ENCODE measurements at places on chromosomes 5 and 9.

- H3K4me3 ChIP-seq, result no peak overlapping the region
- H3K27ac ChIP-seq, result peak overlapping the region; percentile 84
- H3K27me3 ChIP-seq, result no peaks in the 10 kb centered on the region
- H3K36me3 ChIP-seq, result no peaks in the 10 kb centered on the region
- DNase-seq, result no peak
Measured at GRCh38 chr5:76471987-76472334, 68.9 kb downstream of the IQGAP2 start.

GRCh38 chr9:113502427-113503034, 39.0 kb downstream of the RGS3 start:
- no peaks in the 10 kb centered on the region for H3K4me1 ChIP-seq
- no peaks in the 10 kb centered on the region for H3K36me3 ChIP-seq
- no peaks in the 10 kb centered on the region for H3K27me3 ChIP-seq
- H3K27ac ChIP-seq, result no peak overlapping the region

DNA sequence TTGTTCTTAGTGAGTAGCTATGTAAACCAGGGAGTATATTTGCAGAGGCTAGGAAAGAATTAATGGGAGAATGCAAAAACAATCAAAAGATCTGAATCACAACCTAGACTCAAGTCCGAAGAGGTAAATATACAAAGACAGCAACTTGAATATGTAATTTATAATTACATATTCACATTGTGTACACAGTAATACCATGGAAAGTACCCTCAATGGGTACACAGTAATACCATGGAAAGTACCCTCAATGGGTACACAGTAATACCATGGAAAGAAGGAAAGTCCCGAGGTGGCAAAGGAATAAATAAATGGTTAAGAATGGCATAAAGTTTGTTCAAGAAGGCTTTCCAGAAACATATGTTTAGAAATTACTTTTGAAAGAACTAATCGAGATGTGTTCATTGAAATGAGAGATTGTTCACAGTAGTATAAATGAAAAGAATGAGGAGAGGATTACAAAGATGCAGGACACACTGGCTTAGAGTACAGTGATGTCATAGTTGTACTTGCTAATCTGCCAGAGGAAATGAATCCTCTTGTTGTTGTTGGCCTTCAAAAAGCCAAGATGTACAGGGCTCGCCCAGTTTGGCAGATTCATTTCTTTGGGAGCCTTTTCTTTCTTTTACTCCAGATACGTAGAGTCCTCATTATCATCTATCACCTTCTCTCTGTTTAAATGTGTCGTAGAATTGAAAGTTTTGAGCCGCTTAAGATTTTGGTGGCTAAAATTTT, 116.0 kb downstream of the UNC13B start:
- H3K36me3 ChIP-seq, result peaks cover 5% of the 10 kb centered on the region
- H3K27me3 ChIP-seq, result no peaks in the 10 kb centered on the region
- peak overlapping the region; percentile 49 for H3K4me3 ChIP-seq
- H3K4me1 ChIP-seq, result peaks cover 42% of the 10 kb centered on the region
- peak overlapping the region; percentile 85 for H3K27ac ChIP-seq

GRCh38 chr5:172801179-172801671, 30.2 kb upstream of the DUSP1 start:
- peak overlapping the region; percentile 89 for H3K27ac ChIP-seq
- H3K4me1 ChIP-seq, result peaks cover 53% of the 10 kb centered on the region
- peak overlapping the region; percentile 22 for H3K4me3 ChIP-seq
- peak; percentile 94 for DNase-seq
- H3K36me3 ChIP-seq, result peaks cover 6% of the 10 kb centered on the region

DNA sequence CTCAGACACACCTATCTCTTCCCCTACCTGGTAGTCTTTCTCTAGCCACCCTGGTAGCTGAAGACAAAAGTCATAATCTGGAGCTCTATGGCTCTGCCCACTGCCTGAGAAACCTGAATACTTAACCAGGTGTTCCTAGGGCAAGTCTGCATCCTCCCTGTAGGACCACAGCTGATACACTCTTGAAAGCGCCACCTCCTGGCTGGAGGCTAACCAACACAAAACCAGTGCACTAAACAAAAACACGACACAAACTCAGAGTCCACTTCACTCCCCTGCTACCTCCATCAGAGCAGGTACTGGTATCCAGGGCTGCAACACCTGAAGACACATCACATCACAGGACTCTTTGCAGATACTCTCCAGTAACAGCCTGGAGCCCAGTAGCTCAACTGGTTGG, 84.6 kb upstream of the ANXA1 start:
- H3K27me3 ChIP-seq, result peaks cover 74% of the 10 kb centered on the region
- H3K4me3 ChIP-seq, result no peak overlapping the region
- H3K36me3 ChIP-seq, result no peaks in the 10 kb centered on the region
- DNase-seq, result no peak
- no peaks in the 10 kb centered on the region for H3K4me1 ChIP-seq

DNA sequence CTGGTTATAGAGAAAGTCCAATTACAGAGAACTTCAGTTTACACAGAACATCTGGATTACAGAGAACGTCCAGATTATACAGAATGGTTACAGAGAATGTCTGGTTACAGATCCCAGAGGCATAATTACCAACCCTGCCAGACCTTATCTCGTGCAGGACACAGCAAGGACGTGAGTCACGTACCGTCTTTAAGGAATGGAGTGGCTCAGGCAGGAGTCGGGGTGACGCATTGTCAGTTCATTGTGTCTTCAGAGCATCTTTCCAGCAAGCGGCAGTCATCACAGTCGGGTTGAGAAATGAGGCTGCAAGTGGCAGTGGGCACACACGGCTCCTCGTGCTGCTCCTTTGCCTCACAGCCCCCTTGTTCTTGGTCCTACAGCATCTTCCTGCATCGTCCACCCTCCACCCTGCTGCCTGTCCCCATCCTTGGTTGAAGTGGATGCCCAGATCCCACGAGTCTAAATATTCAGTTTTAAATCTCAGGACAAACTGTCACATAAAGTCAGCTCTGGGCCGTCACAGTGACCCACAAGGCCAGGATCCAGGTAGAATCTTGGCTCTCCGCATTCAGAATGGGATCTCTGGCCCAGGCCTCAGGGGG, 30.0 kb upstream of the SLC6A19 start:
- no peak overlapping the region for H3K27ac ChIP-seq
- H3K4me3 ChIP-seq, result no peak overlapping the region
- peaks cover 6% of the 10 kb centered on the region for H3K4me1 ChIP-seq
- H3K36me3 ChIP-seq, result no peaks in the 10 kb centered on the region
- DNase-seq, result peak; percentile 62
